Stimulated activated CD8-positive, alpha-beta memory T cell treated with anti-CD3 and anti-CD28 coated beads, Interleukin-4, amount 100 ng/mL, for 4 hours (primary cell): ENCODE measurements at places on chromosomes 2 and 18.

GRCh38 chr2:70977605-70978205 lies 725 bp upstream of the ANKRD53 start:
- no peak for DNase-seq

- DNase-seq = no peak
Observed at GRCh38 chr2:141348481-141348880, 782.3 kb downstream of the LRP1B start.

DNA sequence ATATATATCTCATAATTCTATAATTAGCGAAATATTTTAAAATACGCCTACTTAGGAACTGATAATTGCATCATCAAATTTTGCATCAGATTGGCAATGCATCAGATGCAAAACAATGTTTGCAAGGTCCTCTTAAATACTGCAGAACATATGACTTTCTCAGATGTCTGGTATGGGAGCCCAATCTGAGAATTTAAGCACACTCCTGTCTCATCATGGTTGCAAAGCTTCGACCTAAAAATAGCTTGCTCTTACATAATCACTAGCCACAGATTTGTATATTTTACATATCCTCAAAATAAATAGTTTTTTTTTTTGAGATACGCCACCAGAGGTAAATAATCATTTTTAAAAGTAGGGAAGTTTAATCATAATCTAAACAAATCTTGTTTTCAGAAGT lies 123.2 kb downstream of the CABYR start:
- DNase-seq = no peak

DNA sequence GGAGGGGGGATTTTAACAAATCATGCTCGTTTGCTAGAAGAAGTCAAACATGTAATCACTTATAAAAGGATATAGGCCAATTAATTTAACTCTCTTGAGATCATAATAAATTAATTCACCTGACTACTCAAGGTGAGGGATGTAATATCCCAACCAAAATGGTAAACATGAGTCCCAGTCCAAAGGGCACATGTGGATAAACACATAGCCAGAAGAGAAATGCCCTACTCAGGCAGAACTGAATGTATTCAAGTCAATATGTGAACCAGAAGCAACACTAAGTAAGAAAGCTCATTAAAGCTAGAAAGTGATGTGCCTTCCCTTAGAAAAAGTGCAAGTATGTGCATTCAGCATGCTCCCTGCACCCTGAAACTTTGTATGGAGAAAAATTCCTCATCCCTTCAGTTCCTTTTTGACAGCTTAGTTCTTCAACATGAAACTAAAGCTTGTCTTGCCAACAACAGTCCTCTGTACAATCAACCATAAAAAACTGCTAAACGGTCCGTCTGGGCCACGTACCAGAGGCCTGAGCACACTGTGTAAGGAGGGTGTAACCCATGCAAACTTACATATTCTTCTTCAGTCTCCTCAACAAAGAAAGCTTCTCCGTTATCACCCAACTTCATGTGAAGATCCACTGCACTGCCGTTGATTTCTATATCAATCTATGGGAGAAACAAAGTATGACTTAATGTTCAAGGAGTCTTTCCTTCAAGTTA lies 58.9 kb downstream of the LPIN2 start:
- no peak for DNase-seq

GRCh38 chr2:84276590-84277255 lies 182.4 kb downstream of the SUCLG1 start:
- no peak for DNase-seq

- no peak for DNase-seq
Observed at GRCh38 chr2:27954771-27955383, 64.3 kb downstream of the BABAM2 start.

GRCh38 chr2:37405781-37406180 lies 61.4 kb downstream of the QPCT start:
- DNase-seq = no peak

DNA sequence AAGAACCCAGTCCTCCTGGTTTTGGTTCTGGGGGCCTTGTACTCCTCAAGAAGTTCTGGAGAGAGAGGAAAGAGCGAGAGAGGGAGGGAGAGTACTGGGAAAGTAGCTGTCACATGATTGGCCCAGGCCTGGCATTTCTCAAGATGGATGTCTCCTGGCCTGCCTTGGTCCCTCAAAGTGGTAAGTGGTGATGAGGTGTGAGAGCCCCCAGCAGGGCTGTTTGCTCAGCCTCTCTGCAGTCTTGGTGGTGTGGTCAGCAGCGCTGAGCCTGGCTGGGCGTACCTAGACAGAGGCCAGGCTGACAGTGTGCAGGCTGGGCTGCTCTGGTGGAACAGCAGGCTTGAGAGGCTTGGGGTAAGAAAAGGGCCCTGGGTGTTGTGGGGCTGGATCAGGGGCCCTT lies 2.5 kb downstream of the SPEG start:
- DNase-seq = no peak

GRCh38 chr2:208000701-208001395 lies 24.5 kb downstream of the PLEKHM3 start:
- no peak for DNase-seq

DNA sequence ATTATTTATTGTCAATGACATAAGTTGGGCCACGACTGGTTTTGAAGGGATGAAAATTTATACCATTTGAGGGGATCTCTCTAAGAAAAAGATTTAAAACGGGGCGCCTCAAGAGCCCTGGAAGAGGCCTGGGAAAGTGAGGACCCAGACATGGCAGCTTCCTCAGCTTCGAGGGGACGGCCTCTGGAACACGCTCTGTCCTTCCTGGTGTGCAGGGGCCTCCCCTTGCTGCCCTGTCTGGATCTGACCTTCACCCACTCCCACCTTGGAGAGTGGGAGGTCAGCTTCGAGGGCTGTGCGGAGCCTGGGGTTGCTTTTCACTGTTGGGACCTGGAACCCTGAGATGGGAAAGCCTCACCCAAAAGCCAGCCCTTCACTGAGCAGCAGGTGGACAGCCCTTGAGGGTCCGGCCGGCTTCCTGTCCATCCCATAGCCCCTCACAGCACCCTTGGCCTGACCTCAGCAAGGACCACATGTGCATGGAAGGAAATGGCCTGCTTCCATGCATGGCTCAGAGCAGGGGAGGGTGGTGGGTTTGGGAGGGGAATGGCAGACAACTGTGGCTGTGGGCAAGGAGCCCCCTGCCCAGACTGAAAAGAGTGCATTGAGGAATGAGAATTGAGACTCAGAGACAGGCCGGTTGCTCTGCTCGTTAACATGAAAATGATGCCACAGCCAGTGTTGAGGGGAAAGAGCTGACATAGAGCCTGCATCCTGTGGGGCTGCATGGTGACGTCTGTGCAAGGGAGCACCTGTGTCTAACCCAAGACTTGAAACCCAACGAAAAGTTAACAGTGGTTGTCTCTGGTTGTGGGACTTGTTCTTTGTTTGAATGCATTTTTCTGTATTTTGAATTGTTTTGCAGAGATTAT lies 16.3 kb downstream of the FBLN7 start:
- no peak for DNase-seq

- no peak for DNase-seq
Observed at GRCh38 chr2:219490600-219491130, 8.0 kb upstream of the GMPPA start.

DNA sequence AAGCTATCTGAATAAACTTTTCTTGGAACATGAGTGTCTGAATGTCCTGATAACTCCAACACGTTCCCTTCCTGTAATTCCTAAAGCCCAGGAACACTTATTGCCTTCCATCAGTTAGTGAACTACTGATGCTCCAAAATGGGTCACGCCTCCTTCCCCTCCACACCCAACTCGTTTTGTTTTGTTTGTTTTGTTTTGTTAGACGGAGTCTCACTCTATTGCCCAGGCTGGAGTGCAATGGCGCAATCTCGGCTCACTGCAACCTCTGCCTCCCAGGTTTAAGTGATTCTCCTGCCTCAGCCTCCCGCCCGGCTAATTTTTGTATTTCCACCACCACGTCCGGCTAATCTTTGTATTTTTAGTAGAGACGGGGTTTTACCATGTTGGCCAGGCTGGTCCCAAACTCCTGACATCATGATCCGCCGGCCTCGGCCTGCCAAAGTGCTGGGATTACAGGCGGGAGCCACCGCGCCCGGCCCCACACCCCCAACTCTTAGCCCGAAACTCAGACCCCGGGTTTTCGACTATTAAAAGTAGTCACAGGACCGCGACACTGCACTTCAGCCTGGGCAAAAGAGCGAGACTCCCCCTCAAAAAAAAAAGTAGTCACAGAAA lies 774 bp downstream of the IER3IP1 start:
- no peak for DNase-seq

GRCh38 chr2:240368781-240369331 lies 66.6 kb upstream of the GPC1 start:
- DNase-seq = no peak

- DNase-seq = no peak
Observed at GRCh38 chr2:143497726-143498125, 368.5 kb downstream of the ARHGAP15 start.

- DNase-seq = no peak
Observed at GRCh38 chr2:137892739-137893138, 71.5 kb upstream of the HNMT start.

DNA sequence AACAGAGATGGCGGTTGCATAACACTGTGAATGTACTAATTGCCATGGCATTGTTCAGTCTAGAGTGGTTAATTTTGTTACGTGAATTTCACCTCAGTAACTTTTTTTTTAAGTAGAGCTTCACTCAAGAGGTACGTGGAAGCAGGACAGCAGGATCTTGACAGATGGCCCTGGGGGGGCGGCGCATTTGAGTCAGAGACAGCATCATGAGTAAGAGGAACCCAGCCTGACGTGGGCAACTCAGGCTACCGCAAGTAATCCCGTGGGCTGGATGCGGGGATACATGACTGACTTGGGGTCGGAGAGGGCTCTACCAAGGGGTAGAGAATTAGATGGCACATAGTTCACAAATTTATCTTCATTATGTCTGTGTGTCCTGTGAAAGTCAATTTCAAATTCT lies 38.1 kb upstream of the DAPL1 start:
- DNase-seq = no peak

DNA sequence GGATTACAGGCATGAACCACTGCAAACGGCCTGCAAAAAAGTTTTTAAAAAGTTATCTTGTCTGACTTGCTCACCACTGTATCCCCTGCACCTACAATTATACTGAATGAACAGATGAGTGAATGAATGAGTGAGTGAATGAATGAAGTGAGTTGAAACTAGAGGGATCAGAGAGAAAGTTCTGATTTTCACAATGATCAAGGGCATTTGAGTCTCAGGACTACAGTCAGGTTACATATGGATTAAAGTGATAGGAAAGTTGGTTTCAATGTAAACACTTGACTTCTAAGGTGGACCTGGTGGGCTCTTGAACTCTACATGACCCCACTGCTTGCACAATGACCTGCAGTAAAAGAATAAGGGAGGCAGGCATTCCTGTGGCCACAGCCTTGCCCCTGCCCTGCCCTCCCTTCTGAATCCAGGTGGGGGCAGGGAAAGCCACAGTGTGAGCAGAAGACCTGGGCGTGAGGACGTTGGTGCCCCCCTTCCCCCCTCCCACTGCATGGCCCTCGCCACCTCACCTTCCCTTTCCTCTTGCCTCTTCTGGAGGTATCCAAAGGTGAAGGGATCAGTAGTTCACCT lies 10.7 kb downstream of the C2orf80 start:
- DNase-seq = no peak

GRCh38 chr2:9335322-9335832 lies 88.0 kb downstream of the ITGB1BP1 start:
- no peak for DNase-seq

DNA sequence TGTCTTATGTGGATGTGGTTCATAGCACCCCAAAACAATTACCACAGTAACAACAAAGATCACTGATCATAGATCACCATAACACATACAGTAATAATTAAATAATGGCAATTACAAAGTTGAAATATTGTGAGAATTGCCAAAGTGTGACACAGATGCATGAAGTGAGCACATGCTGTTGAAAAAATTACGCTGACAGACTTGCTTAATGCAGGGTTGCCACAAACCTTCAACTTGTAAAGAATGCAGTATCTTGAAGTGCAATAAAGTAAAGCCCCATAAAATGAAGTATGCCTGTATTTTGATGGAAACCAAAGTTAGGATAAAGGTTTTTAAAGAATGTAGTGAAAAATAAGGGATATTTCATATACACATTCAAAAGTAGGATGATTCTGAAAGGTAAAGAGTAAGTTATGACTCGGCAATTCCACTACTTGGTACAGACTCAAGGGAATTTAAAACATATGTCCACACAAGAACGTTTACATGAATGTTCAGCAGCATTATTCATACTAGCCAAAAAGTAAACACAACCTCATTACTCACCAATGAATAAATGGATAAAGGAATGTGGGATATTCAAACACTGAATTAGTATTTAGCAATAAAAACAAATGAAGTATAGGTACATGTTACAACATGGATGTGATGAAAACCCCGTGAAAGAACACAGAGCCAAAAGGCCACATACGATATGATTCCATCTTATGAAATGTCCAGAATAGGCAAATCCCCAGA lies 61.6 kb downstream of the SCN9A start:
- DNase-seq = no peak

DNA sequence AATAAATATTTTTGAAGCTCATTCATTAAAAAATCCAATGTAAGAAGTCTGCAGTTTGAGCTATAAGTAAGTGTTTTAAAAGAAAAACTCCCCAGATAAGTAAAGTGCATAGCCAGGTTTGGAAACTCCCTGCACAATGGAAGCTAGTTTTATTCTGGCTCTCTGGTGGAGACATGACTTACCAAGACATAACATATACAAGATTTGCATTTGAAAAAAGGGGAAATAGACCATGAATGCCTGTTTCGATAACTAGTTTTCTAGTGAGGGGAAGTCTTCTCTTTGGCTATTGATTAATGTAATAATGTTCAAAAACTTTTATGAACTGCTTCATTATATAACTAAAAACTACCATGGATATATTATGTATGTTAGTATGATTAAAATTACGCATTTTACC lies 435.2 kb downstream of the ARHGAP15 start:
- DNase-seq = no peak

DNA sequence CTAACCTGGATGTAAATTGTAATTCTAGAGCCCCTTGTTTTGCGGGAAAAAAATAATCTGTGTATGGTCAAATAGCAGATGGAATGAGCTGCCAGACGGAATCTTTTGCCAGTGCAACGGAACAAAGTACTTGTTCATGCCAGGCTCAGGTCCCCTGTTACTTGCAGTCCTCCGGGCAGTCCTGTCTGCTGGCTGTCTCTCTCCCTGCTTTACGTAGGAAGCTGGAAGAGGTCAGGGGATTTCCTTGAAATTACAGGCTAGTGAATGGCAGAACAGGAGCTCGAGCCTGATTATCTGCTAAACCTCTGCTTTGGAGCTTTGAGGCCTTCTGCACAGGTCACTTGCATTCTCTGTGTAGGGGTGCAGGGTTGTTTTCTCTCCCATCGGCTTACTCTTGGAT lies 54.8 kb downstream of the LRRFIP1 start:
- DNase-seq = no peak
